ENCODE measurements at places on chromosomes 12 and 14.

DNA sequence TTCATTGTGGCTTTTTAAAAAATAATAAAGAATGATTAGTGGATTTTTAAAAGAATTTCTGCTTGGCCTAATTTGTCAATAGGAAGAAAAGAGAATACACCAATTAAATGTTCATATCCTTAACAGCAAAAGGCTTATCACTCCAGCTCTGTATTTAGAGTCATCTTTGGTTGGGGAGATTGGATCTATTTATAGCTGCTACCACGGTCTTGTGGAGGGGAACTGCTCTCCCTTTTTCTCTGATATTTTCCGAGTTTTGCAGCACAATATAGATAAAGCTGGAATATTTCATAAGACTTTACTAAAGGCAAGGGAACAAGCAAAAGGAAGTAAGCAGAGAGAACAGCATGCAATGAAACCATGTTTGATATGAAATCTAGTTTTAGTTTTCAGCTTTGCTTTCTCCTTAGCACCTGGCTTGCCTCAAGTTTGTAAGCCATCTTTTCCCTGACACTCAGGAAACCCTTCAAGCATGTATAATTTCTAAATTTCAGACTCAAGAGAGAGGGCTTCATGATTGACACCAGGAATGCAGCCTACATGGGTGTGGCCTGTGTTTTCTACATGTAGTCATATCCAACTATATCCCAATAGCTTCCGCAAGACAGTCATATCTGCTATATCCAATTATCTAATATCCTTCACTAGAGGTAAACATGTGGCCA is 35.2 kb downstream of the BRMS1L start:
- DNase-seq: no peak

- DNase-seq: no peak
Measured at GRCh38 chr12:98714426-98714825, 69.3 kb downstream of the APAF1 start.

GRCh38 chr12:116867523-116867922 is 13.7 kb downstream of the HRK start:
- DNase-seq: no peak

GRCh38 chr14:51807356-51807755 is 53.1 kb upstream of the GNG2 start:
- DNase-seq: no peak
